H1 (cell line): ENCODE measurements at places on chromosomes 5 and 9.

- DNase-seq = no peak
Observed at GRCh38 chr9:128072144-128073021, 4.4 kb downstream of the SLC25A25 start.

GRCh38 chr9:20012232-20012631 is 223.4 kb upstream of the SLC24A2 start:
- DNase-seq = no peak

- no peak for DNase-seq
Observed at GRCh38 chr5:144203750-144204596, 33.3 kb downstream of the KCTD16 start.

DNA sequence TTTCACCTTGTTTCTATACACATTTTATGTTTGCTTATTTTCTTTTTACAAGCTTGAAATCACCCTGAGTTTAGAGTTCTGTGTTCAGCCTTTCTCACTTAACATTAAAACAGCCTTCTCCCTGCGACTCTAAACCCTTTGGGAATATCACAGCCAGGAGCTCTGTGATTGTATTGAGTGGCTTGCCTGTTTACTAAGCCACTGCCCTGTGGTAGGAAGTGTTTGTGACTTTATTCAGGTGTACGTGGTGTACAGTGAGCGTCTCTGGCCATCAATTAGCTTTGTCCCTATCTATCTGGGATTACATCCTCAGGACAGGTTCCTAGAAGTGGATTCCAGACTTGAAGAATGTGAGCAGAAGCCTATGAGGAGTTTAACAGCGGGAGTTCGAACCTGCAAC is 11.0 kb upstream of the NEURL1B start:
- DNase-seq = no peak

- DNase-seq = no peak
Observed at GRCh38 chr5:965604-966344, 42.8 kb upstream of the NKD2 start.

DNA sequence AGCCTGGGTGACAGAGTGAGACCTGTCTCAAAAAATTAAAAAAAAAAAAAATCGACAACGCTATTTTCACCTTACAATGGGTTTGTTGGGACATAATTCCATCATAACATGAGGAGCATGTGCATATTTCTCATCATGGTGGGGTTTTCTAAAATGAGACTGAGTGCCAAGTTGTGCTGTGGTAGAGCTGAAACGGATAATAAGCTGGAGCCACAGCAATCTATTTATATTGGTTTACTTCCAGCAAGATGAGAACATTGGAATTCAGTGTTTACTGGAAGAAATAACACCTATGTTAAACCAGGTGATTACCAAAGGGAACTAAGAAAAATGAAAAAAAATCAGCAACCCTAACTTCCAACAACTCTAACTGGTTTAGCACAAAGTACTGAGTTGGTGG is 102.3 kb upstream of the IL6ST start:
- DNase-seq = no peak

GRCh38 chr5:91170266-91170665 is 212.9 kb downstream of the ARRDC3 start:
- no peak for DNase-seq

DNA sequence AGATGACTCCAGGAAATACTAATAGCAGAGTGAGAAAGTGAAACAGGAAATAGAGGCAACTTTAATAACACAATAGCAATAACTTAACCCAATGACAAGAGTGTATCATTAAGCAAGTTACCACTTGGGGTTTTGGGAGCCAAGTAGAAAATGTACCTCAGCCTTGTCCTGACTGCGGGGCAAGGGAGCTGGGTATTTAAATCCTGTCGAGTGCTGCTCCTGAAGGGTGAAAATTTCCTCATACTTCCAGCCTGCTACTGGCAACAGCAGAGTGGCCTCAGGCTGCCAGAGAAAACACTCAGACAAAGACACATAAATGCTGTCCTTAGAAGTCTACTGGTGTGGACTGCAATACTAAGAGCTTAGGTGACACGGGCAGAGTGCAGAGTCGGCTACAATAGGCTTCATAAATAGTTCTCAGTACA is 112.5 kb upstream of the EMB start:
- no peak for DNase-seq

DNA sequence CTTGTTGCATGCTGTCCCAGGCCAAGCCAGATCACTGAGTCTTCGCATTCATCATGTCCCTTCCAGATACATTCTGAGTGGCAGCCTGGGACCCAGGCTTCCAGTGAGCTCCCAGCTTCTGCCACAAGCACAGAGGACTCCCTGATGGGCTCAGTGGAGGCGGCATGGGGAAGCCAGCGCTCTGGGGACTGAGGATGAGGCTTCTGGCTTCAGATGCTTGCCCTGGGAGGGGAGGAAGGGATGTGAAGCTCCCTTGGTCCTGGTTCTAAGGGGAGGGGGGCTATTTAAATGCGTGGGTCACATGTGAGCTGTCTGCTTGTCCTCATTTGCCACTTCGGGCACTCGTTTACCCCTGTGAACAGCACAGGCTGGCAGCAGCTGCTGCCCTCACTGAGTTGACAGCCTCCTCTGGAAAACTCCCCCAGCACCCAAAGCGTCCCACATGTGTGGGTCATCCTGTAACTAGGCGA is 174.0 kb downstream of the NR3C1 start:
- DNase-seq = no peak

DNA sequence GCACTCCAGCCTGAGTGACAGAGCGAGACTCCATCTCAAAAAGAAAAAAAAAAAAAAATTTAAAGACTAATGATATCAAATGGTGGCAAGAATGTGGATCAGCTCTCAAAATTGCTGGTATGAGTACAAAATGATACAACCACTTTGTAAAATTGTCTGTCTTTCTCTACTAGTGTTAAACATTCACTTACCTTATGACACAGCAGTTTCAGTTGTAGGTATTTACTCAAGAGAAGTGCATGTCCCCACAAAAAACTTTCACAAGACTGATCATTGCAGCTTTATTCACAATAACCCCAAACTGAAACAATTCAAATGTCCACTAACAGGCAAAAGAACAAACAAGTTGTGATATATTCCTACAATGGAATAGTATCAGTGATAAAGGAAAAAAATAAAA is 14.7 kb upstream of the CETN3 start:
- no peak for DNase-seq
